ENCODE measurements at places on chromosomes 11 and 22.

- peak; percentile 59 for DNase-seq
Measured at GRCh38 chr11:66336234-66337102, at the start of gene RIN1. RIN1 (minus strand) TSS chr11:66336434; CDS start chr11:66336402, 32 bp downstream.

- no peak for DNase-seq
Measured at GRCh38 chr11:118016104-118016503, 29.9 kb downstream of the IL10RA start.

DNA sequence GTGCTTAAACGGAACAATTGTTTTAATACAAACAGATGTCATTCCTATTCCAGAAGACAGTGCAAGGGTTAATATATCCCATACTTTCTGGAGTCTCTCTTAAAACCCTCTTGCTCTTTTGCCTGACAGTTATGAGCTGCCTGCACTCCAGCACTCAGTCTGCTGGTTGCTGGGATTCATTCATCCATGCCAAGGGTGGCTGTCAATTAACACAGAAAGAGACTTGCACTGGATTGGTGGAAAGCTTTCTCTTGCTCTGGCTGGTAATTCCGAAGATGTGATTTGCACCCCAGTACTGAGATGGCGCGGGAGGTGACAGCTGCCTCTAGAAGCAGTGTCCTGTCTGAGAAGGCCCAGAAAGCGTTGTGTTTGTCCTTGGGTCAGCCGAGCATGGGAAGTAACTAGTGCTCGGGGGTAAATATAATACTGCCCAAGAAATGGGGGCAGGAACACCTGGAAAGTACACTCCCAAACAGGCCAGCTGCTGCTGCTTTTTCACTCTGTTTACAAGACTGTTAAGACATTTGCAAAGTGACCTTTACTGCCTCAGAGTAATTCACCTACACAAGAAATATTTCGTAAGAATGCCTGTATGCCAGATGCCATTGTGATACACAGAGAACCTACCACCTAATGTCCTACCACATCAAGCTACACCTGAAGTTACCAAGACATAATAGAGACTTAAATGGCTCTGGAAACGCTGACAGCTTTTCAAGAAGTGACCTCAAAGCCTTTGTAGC is 20.5 kb downstream of the SCUBE2 start:
- no peak for DNase-seq

DNA sequence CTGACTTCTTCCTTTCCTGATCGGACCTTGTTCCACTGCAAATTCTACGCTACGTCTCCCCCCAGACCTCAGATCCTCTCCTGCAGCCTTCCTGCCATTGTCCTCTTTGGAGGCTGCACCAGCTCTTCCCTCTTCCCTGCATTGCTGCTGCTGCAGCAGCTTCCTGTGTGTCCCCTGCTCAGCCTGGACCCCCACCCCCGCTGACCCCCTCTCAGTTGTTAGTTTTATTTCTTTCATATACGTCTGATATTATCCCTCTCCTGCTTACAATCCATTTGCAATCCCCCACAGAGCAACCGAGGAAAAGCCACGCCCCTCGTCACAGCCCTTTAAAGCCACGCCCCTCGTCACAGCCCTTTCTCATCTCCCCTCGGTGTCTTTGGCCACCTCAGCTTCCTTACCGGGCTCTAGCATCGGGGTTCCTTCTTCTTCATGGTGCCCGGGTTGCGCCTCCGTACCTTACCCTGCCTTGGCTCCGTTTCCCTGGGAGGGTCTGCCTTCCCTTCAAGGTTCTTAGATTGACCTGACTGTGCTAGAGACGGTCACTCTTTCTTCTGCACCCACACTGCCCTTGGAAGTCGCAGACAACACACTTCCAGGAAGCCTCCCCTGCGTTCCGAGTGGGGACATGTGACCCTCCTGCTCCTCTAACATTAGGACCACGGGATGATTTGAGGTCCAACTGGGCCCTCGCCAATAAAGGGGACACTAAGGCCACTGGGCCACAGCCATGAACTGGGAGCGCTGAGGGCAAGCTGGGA is 4.8 kb downstream of the MRGPRG start:
- peak; percentile 29 for DNase-seq

DNA sequence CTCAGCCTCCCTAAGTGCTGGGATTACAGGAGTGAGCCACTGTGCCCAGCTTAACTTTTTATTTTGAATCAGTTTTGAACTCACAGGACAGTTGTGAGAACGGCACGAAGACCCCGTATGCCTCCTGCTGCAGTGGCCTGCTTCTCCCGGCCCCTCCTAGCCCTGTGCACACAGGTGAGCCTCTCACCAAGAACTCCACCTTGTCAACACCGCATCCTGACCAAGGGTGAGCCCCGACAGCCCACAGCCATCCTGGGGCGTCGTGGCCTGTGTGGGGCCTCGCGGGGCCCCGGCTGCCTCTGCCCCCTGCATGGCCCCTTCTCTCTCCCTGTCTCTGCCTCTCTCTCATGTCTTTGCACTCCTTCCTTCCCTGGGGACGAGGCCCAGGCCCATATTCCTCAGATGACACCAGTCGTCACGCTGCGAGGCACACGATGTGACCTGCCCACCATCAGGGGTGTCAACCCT is 38.8 kb downstream of the GNB1L start:
- no peak for DNase-seq

- no peak for DNase-seq
Measured at GRCh38 chr11:23288003-23288783, 427.9 kb upstream of the CCDC179 start.

DNA sequence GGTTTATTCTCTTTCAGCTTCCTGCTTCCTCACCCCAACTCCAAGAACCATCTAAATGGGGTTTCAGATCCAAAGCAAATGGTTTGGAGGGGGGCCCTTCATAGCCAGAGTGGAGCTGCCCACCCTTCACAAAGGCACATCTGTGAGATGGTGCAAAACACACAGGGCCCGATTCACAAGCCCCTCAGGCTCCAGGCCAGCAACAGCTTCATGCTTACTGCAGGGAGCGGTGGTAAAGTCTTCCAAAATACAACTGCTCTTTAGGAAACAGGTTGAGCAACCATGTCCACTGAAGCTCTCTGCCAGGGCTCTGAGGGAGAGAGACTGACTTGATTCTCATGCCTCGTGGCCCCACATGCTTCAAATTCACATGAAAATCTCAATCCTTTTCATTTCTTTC is 213.0 kb upstream of the NARS2 start:
- DNase-seq, result no peak

GRCh38 chr11:112453601-112454577 is 193.2 kb upstream of the PLET1 start:
- DNase-seq, result peak; percentile 51

DNA sequence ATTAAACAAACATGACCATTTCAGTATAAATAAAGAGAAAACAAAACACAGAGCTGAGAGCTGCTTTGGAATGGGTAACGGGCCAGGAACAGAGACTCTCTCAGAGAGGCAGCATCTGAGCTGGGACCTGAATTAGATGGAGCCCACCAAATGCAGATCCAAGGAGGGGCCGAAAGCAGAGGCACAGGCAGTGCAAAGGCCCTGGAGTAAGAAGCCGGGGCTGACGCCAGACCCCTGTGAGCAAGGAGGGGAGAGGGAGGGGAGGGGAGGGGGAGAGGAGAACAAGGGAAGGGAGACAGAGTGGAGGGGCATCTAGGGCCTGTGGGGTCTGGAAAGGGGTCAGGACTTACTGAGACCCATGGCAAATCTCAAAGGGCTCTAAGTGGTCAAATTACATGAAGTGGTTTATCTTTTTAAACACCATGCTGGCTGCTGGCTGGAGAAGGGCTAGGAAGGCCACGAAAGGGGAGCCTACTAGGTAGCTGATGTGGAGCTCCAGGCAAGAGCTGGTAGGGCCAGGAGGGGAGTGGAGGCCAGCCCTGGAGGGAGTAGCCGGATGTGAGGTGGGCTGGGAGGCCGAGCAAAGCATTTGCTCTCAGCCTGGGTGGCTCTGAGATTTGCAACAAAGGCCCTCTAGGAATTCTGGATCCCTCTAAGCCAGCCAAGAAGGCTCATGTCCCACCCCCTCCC is 3.2 kb downstream of the OSBPL5 start:
- DNase-seq, result no peak

GRCh38 chr11:71913756-71914526 is 14.5 kb downstream of the XNDC1N start:
- no peak for DNase-seq

DNA sequence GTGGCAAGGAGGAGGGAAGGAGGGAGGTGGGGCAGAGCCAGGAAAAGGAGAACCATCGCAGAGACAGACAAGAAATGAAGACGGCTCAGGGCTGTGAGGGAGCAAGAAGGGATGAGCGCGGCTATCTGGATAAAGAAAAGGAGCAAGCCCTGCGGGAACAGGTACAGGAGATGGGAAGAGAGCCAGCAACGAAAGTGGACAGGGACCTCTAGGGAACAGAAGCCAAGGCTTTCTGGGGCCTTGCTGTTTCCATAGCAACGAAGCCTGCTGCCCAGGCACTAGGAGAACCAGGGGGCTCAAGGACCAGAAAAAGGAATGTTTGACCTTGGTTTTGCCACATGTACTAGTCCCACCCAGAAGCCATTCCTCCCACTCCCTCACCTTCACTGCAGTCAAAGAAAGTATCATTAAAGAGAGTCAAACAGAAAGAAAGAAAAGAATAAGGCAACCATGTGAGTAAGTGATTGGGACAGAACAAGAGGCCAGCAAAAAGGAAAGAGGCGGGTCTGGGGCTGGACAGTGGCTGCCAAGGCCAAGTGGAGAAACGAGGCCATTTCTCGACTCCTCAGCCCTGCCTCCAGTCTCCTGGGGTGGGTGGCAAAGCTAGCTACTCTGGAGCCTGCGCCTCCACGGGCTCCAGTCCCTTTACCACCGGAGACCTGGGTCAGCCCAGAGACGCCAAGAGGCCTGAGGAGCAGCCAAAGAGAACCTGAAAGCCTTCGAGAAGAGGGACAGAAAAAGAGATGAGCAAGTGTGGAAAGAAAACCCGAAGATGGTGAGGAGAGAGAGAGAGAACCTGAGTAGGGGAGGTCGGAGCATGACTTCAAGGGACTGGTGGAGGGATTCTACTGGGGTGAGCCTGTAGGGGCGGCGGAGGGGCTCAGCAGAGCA is 35.1 kb downstream of the NRXN2 start:
- no peak for DNase-seq

DNA sequence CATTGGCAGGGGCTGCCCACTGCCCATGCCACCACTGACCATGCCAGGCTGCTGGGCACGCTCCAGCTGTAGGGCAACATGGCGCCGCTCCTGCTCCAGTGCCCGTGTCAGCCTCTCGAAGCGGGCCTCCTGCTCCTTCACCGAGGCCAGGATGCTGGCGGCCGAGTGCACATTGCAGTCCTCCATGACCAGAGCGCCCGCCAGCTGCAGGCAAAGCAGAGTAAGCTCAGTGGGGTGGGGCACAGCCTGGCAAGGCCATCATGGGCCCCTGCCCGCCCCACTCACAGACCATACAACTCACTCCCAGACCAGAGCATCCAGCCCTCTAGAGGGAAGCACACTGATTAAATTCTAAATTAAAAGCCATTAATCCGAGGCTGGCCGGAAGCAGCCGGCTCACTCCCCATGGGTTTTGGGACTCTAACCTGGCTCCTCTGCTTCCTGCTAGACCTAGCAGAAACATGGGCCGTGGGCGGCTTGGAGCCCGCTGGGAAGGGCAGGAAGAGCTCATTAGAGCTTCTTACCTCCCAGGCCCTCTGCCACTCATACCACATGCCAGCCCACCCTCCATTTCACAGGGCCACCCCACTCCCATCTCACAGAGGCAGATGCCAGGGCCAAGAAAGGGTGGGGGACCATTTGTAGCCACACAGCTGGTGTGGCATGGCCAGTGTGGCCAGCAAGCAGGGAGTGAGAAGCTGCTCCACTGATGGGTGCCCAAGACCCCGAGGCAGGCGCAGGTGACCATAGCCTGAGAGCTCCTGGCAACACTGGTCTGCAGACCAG is 25.8 kb downstream of the ARVCF start:
- no peak for DNase-seq

DNA sequence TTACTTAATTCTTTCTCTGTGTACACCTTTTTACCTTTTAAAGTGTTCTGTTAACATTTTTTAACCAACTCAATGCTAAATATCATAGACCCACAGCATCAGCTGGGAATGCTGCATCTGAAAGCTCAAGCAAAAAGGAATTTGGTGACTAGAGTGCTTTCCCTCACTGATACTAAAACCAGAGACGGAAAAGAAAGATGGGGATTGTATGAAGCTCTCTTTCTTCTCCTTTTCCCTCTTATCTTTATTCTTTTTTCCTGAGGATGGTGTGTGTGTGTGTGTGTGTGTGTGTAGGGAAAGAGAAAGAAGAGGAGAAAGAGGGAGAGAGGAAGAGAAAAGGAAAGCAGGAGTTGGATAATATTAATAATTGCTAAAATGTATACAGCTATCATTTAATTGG is 4.1 kb upstream of the SIK2 start:
- no peak for DNase-seq

- DNase-seq, result no peak
Measured at GRCh38 chr22:48513446-48513845, 1314.2 kb downstream of the BRD1 start.

GRCh38 chr11:18027475-18027874 is 14.6 kb upstream of the SERGEF start:
- DNase-seq, result no peak

DNA sequence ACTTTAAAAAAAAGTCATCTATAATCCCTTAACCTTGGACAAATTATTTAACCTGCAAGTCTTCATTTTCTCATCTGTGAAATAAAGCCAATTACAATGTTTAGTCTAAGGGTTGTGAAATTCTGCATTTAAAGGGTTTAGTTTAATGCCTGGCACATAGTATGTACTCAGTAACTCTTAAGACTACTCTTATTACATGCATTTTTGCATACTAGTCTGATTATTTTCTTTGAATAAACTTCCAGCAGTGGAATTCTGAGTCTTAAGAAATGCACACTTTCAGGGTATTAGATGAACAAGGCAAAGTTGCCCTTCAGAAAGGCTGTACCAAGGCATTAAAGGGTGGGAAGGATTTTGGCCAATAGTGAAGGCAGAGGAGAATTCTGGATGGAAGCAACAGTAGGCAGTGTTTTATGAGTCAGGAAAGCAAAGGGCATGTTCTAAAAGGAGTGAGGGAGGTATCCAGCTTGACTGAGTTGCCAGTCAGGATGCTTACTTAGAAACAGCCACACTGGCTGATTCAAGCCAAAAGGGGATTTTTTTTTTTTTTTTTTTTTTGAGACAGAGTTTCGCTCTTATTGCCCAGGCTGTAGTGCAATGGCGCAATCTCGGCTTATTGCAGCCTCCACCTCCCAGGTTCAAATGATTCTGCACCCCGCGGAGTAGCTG is 50.5 kb downstream of the SWAP70 start:
- no peak for DNase-seq

- no peak for DNase-seq
Measured at GRCh38 chr11:7495882-7496551, 10.7 kb downstream of the OLFML1 start.

- no peak for DNase-seq
Measured at GRCh38 chr11:12112750-12113149, 2.4 kb downstream of the MICAL2 start.

GRCh38 chr11:16347928-16348685 is 8.2 kb downstream of the SOX6 start:
- DNase-seq, result no peak

GRCh38 chr22:49845241-49845640 is 8.4 kb upstream of the ZBED4 start:
- DNase-seq, result no peak

GRCh38 chr11:6599881-6600390 is 3.5 kb downstream of the RRP8 start:
- no peak for DNase-seq

- no peak for DNase-seq
Measured at GRCh38 chr11:78228467-78228866, 39.7 kb downstream of the USP35 start.

GRCh38 chr11:70473873-70474690 is 75.8 kb downstream of the CTTN start:
- DNase-seq, result no peak

- DNase-seq, result no peak
Measured at GRCh38 chr11:86070142-86071056, 1.5 kb upstream of the PICALM start.

- DNase-seq, result no peak
Measured at GRCh38 chr22:23072077-23072910, 2.0 kb downstream of the GNAZ start.
